ENCODE measurements at places on chromosomes 11 and 22.

- DNase-seq, result no peak
Measured at GRCh38 chr11:6541356-6541755, 44.3 kb downstream of the DNHD1 start.

GRCh38 chr11:134046681-134047449 is 22.0 kb upstream of the JAM3 start:
- DNase-seq, result no peak

DNA sequence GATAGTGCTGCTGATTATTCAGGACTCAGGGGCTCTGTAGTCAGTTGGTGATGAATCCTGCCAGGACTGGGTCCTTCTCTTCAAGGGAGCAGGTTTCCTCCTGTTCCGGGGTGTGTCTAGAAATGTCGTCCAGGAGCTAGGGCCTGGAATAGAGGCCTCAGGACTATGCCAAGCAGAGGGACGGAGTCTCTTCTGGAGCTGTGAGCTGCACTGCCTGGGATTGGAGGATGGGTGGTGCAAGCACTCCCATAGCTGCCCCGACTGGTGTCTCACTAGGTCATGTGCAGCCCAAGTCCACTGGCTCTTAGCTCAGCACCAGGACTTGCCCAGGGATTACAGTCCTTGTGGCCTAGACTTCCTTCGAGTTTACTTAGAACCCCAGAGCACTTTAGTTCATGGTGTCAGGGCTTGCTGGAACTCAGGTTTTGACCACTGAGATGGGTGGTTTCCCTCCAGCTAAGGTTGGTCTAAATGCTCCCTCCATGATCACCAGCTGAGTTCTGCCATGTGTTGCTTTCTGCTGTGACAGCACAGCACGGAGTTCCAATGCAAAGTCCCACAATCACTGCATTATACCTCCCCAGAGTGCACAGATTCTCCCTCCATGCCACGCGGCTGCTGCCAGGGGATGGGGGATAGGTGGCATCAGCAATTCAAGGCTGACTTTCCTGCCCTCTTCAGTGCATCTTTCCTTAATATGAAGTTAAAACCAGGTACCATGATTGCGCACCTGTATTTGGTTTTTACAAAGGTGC is 42.6 kb upstream of the SHANK2 start:
- no peak for DNase-seq

- DNase-seq, result no peak
Measured at GRCh38 chr11:71301046-71301857, 48.9 kb upstream of the SHANK2 start.

- DNase-seq, result no peak
Measured at GRCh38 chr11:64458997-64459396, 100.0 kb downstream of the RPS6KA4 start.

DNA sequence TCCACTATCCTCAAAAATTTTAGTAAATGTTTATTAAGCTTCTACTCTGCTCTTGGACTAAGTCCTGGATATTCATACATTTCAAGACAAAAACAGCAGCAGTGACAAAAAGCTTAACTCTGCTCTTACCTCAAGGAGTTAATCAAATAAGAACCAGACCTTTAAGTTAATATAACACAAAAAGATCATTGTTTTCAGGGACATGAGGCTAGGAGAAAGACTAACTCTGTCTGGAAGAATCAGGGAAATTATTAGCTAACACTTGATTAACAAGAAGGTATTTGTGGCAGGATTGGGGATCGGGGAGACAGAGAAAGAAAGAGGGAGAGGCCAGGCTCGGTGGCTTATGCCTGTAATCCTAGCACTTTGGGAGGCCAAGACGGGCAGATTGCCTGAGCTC is 74.4 kb downstream of the PPP2R1B start:
- no peak for DNase-seq

DNA sequence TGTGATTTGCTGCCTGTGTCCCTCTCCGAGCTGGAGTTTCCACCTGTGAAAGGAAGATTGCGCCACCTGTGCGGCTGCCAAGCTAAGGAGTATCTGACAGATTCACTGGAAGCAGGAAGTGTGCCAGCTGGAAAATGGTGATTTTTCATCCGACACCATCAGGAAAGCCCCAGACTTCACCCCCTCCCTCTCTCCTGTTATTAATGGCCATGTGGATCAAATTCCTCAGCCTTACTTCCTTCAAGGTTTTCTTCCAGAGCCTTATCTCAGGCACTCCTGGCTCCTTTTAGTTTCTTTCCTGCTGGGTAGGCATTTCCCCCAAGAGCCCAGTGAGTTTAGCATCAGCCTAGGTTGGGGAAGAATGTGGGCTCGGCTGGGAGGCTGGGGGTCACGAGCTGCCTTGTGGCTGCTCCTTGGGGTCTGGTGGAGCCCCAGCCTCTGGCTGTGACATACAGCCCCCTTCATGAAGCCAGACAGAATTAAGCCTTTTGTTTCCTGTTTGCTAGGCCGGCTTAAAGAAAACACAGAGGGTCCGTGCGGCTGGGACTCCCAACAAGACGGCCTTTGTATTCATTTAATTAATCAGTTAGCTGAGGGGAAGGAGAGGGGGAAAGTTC is 37.1 kb downstream of the PKNOX2 start:
- DNase-seq, result no peak

DNA sequence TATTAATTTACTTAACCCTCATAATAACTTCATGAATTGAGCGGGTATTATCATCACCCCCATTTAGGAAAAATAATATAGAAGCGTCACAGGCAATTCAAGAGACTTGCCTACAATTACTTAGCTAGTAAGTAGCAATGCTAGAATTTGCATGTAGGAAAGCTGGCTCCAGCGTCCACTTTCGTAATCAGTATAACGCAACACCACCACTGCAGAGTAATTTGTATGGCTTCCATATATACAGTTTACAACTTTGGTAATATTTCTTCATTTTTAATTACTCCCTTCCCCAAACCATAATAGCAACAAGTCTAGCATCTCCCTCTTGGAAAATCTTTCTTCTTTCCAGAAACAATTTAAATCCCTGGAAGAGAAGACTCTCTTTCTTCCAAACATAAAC is 89.9 kb upstream of the OR5AK2 start:
- DNase-seq, result no peak

- no peak for DNase-seq
Measured at GRCh38 chr11:130181295-130182272, 22.0 kb downstream of the ST14 start.

DNA sequence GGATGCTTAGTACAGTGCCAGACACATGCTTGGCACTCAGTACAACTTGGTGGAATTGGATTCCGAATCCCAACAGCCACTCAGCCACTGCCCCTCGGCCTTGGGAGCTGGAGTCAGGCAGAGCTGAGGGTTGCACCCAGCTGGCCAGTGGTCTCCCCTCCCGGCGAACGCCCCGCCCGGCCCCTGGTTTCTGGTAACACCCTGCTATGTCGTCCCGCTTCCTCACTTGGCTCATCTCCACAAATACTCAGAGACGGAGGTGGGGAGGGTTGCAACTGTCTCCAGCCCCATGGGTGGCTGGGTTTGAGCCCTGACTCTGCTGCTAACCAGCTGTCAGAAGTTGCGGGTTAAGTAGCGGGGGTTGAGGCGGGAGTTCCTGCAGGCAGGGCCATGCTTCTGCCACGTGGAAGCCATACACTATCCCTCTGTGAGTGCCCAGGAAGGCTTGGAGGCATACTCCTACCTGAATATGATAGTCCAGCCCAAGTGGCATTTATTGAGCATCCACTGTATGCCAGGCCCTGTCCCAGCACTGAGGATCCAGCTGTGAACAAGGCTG is 67.1 kb downstream of the GRIK4 start:
- DNase-seq, result no peak

GRCh38 chr11:64560139-64560771 is 30.8 kb upstream of the SLC22A12 start:
- no peak for DNase-seq

- no peak for DNase-seq
Measured at GRCh38 chr11:100719809-100720221, 32.7 kb downstream of the ARHGAP42 start.

DNA sequence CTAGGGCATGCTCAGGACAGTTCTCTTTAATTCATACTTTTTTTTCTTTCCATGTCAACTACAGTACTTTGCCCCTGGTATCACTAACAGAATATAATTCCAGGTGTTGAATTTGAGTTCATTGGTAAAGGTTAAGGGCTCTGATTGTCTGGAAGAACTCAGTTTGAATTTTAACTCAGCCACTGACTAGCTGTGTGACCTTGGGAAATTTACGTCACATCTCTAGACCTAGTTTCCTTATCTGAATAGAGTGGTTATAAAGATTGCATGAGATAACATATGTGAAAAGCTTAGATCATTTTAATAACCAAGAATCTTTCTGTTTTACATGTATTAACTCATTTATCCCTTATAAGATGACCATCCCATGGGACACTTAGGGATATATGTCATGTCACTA is 15.8 kb upstream of the ZC3H12C start:
- DNase-seq, result no peak

GRCh38 chr22:44188316-44188715 is 7.6 kb downstream of the PARVG start:
- no peak for DNase-seq

GRCh38 chr22:47043835-47044721 is 281.6 kb downstream of the TBC1D22A start:
- DNase-seq, result no peak

DNA sequence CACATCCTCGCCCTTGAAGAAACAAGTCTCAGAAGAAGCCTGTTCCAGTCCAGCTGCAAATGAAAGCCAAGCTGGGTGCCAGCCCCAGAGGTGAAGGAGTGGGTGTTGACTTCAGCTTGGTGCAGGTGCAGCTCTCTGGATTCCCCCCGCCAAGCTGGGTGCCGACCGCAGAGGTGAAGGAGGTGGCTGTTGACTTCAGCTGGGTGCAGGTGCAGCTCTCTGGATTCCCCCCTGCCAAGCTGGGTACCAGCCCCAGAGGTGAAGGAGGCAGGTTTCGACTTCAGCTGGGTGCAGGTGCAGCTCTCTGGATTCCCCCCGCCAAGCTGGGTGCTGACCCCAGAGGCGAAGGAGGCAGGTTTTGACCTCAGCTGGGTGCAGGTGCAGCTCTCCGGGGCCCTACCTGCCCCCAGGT is 1234.0 kb downstream of the TBC1D22A start:
- no peak for DNase-seq

DNA sequence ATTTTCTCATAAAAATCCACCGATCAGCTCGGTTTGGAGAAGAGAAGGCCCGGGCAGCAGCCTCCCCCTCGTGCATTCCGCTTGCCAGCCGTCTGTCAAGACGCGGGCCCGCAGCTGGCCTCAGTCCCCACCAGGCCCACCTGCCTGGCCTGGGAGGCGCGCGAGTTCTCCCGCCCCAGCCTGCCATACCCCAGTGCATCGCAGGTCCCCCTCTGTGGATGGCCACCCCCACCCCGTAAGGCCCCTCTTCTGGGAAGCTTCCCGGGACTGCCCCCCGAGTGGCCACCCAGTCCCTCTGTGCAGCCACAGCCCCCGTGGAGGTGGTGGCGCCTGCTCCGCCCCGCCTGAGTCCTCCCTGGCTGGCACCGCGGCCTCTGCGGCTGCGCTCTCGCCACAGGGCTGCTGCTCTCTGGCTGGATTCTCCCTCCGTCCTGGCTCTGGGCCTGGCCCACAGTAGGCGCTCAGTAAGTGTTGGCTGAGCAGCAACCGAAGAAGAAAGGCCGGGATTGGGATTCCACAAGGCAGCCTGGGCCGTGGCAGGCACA is 74.0 kb upstream of the TCF20 start:
- DNase-seq, result no peak

DNA sequence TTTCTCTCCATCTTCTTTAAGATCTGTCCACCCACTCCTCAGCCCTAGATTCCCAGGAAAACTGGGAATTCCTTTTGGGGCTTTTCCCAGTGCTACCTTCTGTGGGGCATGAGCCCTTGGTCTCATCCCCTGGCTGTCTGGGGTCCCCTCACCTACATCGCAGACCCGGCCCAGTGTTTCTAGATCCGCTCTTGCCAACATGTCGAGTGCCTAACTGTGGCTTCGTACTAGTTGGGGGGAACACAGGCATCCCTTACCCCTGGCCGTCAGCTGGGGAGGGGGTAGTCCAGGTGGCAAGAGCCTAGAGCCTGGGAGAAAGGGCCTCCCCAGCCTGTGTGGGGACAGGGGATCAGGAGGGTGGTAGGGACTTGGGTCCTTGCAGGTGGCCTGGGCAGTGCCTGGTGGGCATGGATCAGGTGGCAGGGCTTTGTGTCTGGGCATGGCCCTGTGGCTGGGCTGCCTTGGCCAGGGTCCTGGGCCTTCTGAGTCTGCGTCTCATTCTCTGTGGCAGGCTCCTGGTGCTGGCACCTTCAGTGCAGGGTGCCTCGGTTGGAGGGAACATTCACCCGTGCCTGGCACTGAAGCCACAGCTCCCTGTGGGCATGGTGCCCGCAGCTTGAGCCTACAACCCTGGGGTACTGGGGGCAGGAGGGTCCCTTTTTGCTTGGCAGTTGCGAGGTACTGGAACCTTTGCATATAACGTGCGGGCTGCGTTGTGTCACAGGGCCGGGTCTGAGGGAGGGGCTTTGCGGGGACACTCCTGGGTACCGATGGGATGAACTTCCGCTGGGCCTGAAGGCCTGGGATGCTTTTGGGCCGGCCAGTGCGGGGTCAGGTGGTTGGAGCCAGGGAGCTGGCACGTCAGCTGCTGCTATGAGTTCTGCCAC is 4.1 kb downstream of the KCNQ1 start:
- DNase-seq, result no peak

- no peak for DNase-seq
Measured at GRCh38 chr11:128693416-128693712, 508 bp upstream of the FLI1 start.
